ENCODE measurements at places on chromosomes 1 and 21.

- no peak for DNase-seq
Observed at GRCh38 chr1:150567717-150568593, 11.5 kb downstream of the MCL1 start.

- DNase-seq: no peak
Observed at GRCh38 chr1:209770636-209771415, 13.5 kb downstream of the C1orf74 start.

- DNase-seq: no peak
Observed at GRCh38 chr1:167601442-167602383, 28.3 kb upstream of the RCSD1 start.

DNA sequence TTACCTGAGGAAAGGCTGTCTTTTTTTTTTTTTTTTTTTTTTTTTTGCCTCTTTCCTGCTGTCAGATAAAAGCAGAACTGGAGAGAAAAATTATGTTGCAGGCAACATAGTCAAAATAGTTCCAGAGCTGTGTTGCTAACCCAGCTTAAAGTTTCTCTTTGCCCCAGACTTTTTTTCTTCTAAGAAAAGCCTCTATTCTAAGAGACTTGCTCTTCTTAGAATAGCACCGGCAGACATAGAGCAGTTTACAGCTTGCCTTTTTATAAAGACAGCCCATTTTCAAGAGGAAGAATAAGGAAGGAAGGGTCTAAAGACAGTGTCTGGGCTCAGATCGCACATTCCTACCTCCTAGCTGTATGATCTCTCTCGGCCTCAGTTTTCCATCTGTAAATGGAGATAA, 88.7 kb downstream of the TENT5C start:
- DNase-seq: no peak

- no peak for DNase-seq
Observed at GRCh38 chr1:53559391-53559815, 100.2 kb downstream of the DMRTB1 start.

DNA sequence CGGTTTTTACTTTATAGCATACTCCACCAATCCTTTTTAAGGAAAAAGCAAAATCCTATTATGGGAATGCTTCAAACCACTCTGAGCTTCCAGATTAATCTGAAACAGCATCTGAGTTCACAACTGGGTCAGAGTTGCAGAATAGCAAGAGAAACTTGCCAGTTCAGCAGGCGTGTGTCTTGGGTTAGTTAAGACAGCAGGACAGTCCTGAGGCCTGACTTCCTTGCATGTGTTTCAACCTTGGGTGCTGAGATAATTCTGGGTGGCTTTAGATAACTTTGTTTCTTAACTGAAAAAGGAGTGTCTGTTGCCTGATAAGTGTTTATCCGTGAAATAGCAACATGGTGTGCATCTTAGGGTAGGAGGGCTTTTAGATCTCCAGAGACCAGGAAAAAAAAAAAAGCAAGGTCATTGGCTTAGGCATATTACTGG, 169.2 kb downstream of the DHRS3 start:
- no peak for DNase-seq

GRCh38 chr21:45580576-45581321, 38.5 kb upstream of the SLC19A1 start:
- no peak for DNase-seq

DNA sequence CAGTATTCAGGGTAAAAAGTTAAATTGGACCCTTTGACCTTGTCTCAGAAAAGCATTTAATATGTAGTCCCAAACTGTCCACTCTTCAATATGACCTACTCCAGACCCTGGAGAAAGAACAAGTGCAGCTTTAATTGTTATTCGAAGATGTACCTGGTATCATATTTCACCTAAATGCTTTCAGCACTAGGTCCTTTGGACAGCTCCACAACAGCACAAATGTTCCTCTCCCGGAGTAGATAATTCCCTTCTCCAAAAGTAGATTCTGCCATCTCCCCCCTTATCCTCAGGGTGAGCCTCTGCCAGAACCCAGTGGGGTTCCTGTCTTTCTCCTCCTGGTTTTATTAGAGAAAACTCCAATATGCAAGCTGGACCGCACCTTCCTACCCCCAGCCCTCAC, 104.5 kb upstream of the AJAP1 start:
- no peak for DNase-seq

DNA sequence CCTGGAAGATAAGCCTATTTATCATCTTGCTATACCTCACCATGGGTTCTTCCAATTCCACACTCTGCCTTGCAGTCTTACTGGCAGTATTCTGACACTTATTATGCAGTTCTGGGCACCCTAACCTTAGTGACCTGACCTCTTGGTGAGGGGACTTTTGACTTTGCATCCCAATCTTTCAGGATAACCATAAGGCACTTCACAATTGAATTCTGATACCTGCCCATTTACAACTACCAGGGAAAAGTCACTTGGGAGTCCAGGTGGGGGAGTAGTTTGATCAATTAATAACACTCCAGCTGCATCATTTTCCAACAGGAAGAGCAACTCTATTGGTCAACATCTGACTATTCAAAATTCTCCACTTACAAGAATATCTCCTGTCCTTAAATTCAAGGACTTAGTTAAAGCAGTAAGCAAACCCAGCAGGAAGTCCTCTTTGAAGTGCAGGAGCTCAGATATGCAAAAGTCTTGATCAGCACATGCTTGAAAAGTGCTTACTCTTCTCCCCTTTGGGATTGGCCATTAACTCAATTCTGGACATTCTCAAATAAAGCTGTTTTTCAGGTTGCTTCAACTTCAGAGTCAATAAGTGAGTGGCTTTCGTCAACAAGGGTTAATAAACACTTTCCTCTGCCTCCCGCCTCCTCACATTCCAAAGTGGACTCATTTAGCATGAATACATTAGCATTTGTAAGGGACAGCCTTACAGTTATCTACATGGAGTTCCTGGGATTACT, 177.4 kb upstream of the NRIP1 start:
- DNase-seq: no peak
